ENCODE measurements at places on chromosomes 11 and 22. TPM values are rescaled to one million over a fixed set of nuclear protein-coding genes. Genes with fewer than 3 reads are reported as not detected.

Gene AP5B1
- total RNA-seq: 8.6 TPM

Gene KCNC1
- 5.5 TPM for total RNA-seq

Gene FDXACB1
- 4.9 TPM for total RNA-seq

Gene SLC5A4
- total RNA-seq: 0.82 TPM

Gene USP2
- total RNA-seq: 24.4 TPM

Gene SLC1A2
- total RNA-seq: 101 TPM

Gene OSBP2
- total RNA-seq: 59.9 TPM

Gene ALG12
- total RNA-seq: 23.3 TPM

Gene ROM1
- 86.4 TPM for total RNA-seq

Gene CHKA
- total RNA-seq: 36.2 TPM

Gene CDC42BPG
- 2.4 TPM for total RNA-seq

Gene CECR2
- total RNA-seq: 24.2 TPM

Gene TRIM29
- total RNA-seq: 44.5 TPM

Gene CENATAC
- total RNA-seq: 48.5 TPM

Gene CARD18
- 0.88 TPM for total RNA-seq

Gene JAM3
- total RNA-seq: 125 TPM

Gene C11orf16
- total RNA-seq: not detected

Gene TSSC4
- total RNA-seq: 24.1 TPM

Gene LRFN4
- 14.6 TPM for total RNA-seq

Gene BTG4
- not detected for total RNA-seq

Gene CDHR5
- 0.88 TPM for total RNA-seq

Gene KCNQ1OT1
- 10.4 TPM for total RNA-seq

Gene ZFTA
- total RNA-seq: 36.8 TPM

Gene VPS51
- 643 TPM for total RNA-seq

Measured in camera-type eye (tissue), 1 donor.